ENCODE measurements at places on chromosomes 16 and 17.

DNA sequence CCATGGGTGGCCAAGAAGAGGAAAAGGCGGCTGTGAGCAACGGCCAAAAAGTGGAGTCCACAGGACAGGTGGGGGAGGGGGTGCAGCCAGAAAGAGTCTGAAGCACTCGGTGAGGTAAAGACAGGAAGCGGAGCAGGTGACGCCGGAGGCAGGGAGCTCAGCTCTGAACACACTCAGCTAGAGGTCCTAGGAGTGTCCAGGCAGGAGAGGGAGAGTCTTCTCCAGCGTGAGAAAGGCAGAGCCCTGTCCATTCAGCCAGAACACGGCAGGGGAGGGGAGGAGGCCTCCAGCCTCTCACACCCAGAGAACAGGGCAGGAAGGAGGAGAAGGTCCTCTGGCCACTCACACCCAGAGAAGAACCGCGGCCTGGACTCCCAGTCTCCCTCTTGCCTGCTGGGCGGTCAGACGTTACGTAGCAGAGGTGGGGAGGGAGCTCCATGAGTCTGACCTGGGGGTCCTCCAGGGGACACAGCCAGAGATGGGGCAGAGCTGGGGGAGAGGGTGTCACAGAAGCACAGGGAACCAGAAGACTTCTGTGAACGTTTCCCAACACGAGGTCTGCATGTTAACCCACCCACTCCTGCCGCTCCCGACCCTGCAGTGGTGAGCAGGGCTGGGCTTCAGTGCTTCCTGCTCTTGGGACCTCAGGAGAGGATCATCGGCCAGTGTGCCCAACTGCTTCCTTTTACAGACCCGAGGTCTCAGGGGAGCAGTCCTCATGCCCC is 89.2 kb downstream of the ABR start:
- DNase-seq, result no peak

DNA sequence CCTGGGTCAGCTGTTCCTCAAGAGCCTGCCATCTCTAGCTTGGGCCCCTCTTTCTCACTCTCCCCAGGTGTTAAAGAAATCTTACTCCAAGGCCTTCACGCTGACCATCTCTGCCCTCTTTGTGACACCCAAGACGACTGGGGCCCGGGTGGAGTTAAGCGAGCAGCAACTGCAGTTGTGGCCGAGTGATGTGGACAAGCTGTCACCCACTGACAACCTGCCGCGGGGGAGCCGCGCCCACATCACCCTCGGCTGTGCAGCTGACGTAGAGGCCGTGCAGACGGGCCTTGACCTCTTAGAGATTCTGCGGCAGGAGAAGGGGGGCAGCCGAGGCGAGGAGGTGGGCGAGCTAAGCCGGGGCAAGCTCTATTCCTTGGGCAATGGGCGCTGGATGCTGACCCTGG is 6.8 kb downstream of the CNP start:
- no peak for DNase-seq

DNA sequence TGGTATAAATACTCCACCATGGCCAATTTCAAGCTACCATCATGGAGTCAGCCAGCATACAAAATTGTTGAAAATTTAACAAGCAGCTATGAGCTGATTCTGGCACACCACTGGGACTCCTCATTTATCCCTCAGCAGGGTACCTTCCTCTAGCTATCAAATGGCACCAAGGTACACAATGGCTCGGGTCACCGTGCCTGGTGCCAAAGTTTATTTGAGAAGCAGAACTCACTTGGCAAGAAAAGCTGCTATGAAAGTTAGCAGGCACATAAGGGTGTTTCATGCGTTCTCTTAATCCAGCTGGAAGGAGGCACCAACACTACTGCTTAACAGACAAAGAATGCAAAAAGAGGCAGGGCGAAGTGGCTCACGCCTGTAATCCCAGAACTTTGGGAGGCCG is 51.6 kb downstream of the IKZF3 start:
- no peak for DNase-seq

DNA sequence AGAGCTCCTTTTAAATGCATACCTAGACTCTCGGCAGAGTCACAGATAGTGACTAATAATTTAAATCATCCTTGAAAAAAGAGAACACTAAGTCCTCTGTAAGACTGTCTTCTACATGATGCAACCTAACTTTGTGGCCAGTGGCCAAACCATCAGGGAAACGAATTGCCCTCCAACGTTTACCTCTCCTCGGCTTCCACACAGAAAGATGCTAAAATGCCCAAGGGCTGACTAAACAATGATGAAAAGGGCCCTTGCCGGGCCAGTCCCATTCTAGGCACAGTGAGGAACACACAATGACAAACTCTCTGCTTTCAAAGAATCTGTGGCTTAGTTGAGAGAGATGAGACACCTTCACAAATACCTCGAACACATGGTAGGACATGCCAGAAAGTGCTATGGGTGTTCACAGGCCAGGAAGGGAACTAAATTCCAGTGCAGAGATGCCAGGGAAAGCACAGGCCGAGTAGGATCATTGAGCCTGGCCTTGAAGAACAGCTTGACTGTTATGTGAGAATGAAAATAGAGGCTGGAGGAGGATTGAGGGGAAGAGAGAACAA is 35.3 kb upstream of the PITPNM3 start:
- DNase-seq, result no peak

DNA sequence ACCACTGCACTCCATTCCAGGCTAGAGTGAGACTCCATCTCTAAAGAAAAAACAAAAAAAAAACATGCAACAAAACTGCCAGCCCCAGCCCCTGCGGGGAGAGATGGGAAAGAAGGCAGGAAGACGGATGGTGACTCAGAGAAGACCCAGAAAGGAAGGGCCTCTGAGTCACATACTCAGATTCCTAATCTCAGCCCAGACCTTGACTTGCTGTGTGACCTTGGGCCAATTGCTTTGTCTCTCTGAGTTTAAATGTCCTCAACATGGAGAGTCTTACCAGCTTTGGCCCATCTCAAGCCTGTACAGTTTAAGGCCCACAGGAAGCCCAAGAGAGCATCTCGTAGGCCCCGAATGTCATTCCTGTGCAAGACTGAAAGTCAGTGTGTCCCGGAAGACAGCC is 86.5 kb upstream of the LHX1 start:
- DNase-seq, result no peak

DNA sequence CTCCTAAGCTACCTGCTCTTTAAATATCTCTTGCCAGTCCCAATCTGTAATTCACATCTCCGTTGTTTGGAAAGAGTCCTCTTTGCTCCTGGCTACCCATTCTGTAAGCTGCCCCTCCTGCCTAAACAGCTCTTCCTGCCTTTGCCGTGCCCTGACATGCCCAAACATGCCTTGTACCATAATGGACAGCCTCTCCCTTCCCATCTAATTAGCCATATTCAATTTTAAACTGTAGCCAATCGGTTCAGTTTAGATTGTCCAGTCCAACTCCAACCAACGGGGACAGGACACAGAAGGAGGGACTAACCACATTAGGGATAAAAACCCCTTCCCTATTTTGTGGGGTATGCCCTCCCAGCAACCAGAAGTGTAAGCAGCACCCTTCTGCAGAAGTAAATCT is 30.6 kb upstream of the CLEC3A start:
- DNase-seq, result no peak

DNA sequence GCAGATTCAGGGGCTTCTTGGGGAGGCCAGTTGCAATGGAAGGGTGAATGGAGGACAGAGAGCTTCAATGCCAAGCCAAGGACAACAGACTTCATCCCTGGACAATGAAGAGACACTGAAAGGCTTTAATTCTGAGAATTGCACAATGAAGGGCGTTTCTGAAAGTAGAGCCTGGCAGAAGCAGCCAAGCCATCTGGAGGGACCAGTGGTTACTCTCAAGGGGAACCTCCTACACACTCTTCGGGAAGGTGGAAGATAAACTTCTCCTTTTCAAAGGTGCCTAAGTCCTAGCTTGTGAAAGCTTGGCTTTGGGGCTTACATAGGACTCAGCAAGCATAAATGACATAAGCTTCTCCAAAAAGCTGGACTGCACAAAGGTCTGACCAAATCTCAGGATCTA is 6.2 kb upstream of the CES1 start:
- DNase-seq, result no peak

DNA sequence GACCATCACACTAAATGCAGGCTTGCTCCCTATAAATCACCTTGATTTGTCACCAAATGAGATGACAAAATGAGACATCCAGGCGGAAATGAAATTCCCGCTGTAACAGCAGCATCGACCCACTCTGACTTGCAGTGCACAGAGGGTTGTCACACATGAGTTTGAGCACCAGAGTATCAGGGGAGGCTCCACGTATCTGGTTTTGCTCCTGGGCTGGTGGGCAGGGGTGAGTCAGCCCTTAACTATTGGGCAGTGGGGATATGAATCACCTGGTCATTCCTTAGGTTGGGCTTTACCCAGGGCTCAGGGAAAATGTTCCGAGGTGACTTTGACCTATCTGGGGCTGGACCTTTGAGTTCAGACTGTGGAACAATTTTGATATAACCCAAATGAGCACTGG is 245.2 kb upstream of the CCL2 start:
- DNase-seq, result no peak

DNA sequence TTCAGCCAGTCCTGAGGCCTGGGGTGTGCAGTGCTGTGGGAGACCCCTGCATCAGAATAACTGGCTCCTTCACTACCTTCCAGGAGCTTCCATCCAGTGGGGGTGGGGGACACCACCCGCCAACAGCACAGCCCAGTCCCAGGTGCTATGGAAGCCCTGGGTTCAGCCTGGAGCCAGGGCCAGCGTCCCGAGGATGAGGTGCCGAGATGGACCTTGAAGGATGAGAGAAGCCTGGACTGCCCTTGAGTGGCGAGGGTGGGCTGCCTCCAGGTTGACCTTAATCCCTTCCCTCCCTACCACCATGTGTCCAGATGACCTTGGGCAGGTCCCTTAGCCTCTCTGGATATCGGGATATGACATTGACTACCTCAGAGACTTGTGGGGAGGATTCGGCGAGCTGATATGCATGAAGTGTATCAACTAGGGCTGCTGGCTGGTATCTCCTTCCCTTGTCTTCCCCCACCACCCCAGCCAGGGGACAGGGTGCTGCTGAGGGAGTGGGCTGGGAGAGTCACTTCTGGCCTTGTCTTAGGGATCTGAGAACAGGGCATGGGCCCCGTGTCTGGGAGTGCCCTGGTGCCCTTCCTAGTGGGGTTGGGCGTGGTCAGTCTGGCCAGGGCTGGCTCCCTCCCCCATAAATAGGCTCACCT is 14.2 kb upstream of the LASP1NB start:
- no peak for DNase-seq

GRCh38 chr16:53949715-53950410 is 245.9 kb downstream of the FTO start:
- no peak for DNase-seq

GRCh38 chr17:80486692-80487091 is 10.3 kb upstream of the NPTX1 start:
- no peak for DNase-seq

DNA sequence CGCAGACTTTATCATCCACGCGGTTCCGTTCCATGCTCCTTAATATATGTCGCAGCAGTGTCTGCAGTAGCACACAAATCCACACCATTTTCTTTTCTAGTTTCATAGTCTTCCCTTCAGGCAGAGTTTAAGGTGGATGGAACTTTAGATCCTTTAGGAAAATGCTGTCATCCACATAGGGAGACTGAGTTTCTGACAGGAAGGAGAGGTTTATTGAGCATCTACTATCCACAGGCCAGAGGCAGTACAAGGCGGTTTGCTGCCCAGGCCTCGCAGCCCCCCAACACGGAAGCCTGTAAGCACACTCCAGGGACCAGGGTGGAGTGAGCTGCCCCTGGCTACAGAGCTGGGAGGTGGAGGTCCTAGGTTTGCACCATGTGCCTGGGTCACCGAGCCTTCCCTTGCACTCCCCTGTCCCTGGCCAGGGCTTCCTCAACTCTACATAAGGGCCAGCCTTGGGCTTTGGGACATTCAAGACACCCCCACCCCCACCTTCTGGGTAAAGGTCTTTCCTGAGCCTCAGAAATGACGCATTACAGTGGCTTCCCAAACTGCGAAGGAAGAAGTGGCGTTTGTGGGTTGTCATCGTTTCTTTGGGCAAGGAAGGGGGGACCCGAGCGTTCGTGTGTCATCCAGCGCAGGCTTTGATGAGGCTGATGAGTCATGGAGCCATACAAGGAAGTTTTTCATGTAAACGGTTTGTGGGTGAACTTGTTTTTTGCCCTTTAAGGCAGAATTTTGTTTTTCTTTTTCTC is 146.5 kb upstream of the PLCG2 start:
- no peak for DNase-seq

- DNase-seq, result peak; percentile 22
Measured at GRCh38 chr17:42387661-42388380, 421 bp downstream of the STAT3 start.

GRCh38 chr17:35895636-35896587 is 15.8 kb upstream of the CCL5 start:
- DNase-seq, result no peak

DNA sequence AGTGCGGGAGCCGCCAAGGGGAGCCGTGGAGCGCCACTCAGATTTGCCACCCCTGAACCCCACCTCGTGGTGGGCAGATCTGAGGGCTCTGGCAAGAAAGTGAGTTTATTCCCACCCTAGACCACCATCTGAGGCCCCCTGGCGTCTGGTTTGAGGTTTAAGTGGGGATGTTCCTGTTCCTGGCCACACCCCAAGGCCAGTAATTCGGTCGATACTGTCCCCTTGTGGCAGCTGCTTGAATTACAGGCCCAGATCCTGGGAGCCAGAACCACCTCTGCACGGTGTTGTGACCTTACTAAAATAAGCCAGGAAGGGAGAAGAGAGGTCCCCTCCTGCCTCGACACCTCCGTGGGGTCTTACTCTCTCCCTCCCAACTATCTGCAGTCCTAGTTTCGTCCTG is 3.3 kb upstream of the LAT start:
- no peak for DNase-seq

DNA sequence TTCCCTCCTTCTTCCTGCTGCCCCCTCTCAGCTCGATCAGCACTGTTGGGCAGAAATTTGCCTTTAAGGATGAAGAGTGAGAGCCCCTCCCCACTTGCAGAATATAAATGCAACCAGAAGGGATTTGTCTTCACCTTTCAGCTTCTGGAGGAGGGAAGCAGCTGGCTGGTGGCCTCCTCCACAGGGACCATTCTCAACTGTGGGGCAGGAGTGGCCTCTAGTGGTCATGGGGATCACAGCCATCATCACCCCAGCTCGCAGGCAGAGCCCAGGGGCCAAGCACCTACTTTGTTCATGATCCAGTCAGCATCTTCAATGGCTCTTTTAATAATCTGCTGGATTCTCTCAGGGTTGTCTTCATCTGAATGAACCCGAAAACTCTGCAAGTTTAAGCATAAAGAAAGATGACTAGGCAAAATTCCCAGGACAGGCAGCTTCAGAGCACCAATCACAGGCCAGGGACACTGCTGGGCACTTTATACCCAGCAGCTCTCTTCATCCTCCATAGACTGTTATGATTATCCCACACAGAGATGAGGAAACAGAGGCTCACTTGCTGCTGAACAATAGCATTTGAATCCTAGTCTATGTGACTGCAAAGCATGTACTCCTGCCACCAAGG is 13.1 kb downstream of the LYRM9 start:
- DNase-seq, result peak; percentile 24

- DNase-seq, result no peak
Measured at GRCh38 chr17:42865638-42866094, 14.7 kb downstream of the AOC3 start.

GRCh38 chr16:89828199-89828869 is at the start of gene SPIRE2:
Gene SPIRE2, plus strand, starts transcription at chr16:89828475. Its CDS starts 76 bp downstream, at chr16:89828551.
- peak; percentile 47 for DNase-seq

All from T-helper 2 cell (primary cell).